ENCODE measurements at places on chromosomes 2 and 18.

GRCh38 chr2:96091141-96091710 is 25.1 kb downstream of the ADRA2B start:
- DNase-seq, result no peak

- DNase-seq, result peak; percentile 67
Measured at GRCh38 chr18:77059294-77059916, 73.2 kb downstream of the MBP start.

GRCh38 chr2:204947405-204947804 is 402.1 kb downstream of the PARD3B start:
- DNase-seq, result no peak

DNA sequence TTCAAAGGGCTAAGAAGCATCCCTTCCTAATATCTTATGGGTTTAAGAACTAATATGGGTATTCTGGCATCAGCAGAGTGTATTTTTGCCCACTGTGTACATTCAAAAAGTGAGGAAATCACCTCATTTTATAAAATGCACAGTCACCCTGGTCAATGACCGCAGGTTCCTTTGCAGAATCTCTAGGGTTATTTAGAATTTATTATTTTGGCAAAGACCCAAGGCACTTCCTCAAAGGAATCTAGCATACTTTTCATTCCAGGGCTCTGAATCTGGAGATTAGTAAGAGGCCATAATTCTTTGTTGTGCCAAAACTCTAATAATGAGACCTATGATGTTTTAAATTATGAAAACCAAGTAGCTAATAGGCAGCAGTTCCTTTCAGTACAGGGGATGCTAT is 27.2 kb upstream of the CDH2 start:
- DNase-seq, result no peak

All from COR-L47 (cell line).